ENCODE measurements at places on chromosomes 1 and 21.

GRCh38 chr1:24425441-24425840 is 9.8 kb downstream of the NIPAL3 start:
- DNase-seq: no peak

DNA sequence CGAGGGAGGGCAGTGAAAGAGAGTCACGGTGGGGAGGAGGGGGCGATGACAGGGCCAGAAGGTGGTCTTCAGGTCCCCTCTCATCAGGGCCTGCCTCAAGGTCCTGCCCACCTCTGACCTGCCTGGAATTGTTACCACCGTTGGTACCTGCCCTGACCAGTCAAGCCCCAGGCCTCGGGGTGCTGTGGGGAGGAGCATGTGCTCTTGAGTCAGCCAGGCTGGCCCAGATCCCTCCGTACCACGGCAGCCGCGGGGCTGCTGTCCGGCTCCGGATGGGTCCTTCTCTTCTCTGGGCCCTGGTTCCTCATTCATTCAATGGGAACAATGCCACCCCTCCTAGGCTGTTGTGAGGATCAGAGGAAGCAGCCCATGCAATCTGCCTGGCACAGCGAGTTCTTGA is 22.0 kb downstream of the SERINC2 start:
- no peak for DNase-seq

- no peak for DNase-seq
Observed at GRCh38 chr21:37965088-37965805, 49.0 kb upstream of the KCNJ6 start.

- no peak for DNase-seq
Observed at GRCh38 chr1:35499652-35500176, 57.5 kb downstream of the KIAA0319L start.

GRCh38 chr1:20663969-20664715 is 3.0 kb upstream of the DDOST start:
- no peak for DNase-seq

- DNase-seq: no peak
Observed at GRCh38 chr1:20423169-20423795, 62.7 kb downstream of the CAMK2N1 start.
